RWPE1 (cell line): ENCODE measurements at places on chromosomes 11 and 22.

GRCh38 chr11:71999798-72000197 lies 1.1 kb downstream of the IL18BP start:
- no peak for DNase-seq

- DNase-seq, result no peak
Observed at GRCh38 chr11:26997378-26997777, 3.5 kb downstream of the FIBIN start.

DNA sequence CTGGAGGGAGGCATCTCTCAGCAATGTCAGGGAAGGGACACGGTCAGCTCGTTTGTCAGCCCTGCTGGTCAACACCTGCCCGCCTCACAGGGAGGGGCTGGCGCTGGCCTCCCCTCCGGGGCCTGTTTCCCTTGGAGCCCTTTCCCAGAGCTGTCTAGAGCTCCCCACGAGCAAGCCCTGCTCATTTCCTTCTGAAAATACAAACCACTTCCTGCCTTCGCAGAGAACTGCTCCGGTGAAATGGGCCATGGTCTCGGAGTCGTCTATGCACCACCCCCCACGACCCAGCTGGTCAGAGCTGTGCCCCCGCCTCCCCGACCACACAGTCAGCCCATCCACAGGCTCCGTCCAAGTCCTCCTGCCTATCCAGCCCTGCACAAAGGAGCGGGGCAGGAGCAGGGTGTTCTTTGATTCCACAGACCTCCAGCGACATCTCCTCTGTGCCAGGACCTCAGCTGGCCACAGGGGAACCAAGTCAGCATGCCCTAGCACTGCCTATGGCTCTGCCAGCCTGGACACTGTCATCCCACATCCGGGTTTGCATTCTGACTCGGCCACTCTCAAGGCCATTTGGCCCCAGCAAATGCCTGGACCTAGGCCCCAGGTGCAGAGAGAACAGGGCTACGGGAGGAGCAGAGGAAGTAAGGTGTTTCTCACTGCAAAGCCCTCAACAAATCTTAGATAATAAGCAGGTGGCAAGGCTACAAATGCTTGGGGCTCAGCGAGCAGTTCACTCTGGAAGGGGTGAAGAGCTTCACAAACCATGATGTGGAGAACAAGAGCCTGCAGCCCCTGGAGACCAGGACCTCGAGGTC lies 82.1 kb upstream of the WNT11 start:
- DNase-seq, result no peak

DNA sequence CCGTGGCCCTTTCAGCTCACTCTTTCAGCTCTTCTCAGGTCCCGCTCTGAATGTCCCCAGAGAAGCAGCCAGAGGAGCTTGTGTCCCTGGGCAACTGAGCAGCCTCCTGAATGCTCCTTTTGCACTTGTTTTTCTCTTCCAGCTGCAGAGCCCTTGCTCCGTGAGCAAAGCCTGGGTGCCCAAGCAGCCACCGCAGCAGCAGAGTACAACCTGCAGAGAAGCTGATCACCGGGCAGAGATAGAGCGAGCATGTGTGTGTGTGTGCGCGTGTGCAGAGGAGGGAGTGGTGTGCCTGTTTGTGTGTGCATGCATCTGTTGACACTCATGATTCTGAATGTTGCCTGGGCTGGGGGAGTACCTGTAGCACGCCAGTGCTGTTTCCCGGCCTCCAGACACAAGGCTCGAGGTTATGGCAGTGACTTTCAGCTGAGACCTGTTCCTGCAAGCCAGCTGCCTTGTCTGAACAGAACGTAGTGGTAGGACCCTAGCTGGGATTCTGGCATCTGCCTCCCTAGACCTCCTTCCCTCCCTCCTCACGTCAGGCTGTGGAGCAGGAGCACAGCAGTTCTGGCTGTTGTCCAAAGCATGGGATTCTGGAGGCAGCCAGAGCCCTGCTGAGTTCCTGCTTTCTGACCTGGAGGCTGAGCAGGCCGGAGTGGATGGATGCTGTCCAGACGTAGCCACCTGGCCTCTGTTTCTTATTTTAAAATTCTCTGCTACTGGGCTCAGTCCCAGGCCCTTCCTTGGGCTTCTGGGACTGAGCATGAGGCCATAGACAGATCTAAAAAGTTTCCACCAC lies 4.5 kb upstream of the MAPK8IP1 start:
- DNase-seq, result no peak

DNA sequence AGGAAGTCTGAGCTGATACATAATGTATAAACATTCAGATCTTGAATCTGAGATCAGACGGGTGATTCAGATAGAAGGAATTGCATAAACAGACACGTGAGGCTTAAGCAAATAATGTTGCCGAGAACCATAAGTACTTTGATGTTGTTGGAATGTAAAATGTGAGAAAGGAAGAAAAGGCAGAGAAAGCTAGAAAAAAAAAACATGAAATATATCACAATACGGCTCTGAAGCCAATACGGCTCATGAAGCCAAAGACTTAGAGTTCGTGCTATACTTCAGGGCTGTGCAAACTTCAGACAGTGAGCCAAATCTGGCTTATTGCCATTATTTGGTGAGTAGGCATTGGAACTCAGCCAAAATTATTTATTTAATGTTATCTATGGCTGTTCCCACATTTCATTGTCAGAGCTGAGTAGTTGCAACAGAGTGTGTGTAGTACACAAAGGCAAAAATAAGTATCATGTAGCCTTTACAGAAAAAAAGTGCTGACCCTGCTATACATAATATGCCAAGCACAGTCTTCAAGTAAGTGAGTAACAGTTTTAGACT lies 673.3 kb downstream of the CNTN5 start:
- DNase-seq, result peak; percentile 60

DNA sequence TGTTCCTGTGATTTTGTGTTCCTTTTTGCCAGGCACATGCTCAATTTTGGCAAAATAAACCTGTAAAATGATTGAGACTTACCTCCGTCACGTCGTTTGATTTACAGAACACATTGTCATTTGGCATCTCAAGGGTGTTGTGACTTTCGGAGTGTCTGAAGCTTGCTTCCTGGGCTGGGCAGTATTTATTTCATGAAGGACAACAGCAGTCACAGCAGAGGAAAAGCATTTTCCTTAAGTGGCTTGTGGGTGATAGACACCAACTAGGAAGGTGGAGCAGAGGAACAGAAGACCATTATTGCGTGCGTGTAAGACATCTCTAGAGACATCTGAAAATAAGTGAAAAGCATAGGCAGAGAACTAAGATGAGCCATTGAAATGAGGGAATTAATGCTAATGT lies 80.2 kb downstream of the SLC36A4 start:
- no peak for DNase-seq

- DNase-seq, result peak; percentile 46
Observed at GRCh38 chr11:26578998-26579661, 7.1 kb upstream of the MUC15 start.

- no peak for DNase-seq
Observed at GRCh38 chr22:37659066-37659896, 758 bp downstream of the PDXP start.

DNA sequence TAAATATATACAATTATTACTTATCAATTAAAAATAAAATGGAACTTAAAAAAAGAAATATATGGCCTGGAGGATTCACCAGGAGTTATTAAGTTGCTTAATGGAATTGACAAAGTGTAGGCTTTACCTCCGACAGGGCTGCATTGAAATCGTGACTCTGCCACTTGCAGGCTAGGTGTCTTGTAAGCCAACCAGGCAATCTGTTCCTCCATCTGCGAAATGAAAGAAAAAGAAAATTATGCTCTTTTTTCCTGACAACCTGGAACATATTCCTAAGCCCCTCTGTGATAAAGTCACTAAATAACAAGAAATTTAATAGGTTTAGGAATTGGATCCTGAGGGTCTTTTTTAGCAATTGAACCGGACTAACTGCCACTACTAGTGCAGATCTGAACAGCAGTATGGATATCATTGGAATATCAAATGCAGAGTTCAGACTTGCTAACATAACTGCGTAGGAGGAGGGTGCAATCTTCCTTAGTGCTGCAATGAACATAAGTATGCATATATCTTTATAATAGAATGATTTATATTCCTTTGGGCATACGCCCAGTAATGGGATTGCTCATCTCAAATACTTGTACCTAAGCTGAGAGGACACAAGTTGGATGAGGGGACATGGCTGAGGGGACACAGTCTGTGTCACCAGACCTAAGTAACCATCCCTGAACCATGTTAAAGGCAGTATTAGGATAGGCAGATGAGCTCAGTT lies 42.5 kb upstream of the CEP126 start:
- no peak for DNase-seq

GRCh38 chr11:75387736-75388294 lies 11.5 kb upstream of the RPS3 start:
- DNase-seq, result no peak

DNA sequence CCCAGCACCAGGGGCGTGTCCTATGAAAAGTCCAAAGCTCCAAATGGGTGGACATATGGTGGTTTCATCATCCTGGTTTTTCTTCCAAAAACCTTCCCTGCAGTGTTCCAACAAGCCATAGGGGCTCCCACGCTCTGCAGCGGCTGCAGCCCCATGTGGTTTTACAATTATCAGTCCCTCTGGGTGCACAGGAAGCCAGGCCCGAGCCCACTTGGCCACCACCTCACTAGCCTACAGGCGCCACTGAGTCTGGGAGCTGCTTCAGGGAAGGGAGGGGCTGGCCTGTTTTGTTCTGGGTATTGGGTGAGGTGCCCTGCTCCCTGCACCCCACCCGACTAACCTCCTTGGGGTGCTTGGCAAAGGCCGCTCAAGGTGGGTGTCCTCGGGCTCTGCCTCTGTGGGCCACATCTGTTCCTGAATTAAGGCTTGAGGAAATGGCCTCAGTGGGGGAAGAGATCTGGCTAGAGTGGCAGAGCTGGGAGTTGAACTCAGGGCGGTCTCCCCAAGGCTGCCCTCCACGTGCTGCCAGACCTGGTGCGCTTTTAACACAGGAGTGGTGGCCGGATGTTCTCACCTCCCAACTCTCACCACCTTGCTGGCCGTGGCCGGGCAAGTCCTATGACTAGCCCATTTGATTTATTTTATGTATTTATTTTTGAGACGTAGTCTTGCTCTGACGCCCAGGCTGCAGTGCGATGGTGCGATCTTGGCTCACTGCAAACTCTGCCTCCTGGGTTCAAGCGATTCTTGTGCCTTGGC lies 5.3 kb upstream of the CDC42BPG start:
- no peak for DNase-seq

DNA sequence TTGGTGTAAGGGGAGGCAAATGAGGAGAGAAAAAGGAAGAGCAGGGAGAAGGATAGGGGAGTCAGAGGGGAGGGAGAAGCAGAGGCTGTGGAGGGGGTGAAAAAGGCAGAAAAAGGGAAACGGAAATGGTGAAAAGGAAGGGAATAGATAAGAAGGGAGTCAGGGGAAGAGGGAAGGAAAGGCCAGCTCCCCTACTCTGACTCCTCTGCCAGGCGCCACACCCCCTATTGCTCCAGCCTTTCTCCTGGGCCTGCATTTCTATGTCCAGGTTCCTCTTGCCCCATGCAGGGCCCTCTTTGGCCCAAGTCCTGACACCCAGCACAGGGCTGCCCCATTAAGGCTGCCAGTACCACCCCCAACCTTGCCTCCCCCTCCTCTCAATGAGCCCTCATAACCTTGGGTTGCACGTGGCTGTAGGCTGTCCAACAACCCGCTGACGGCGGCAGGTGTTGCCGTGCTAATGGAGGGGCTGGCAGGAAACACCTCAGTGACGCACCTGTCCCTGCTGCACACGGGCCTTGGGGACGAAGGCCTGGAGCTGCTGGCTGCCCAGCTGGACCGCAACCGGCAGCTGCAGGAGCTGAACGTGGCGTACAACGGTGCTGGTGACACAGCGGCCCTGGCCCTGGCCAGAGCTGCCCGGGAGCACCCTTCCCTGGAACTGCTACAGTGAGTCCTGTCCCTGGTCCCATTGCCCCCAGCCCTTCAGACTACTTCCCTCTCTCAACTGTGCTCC lies 3.4 kb upstream of the NHERF4 start:
- DNase-seq, result no peak

GRCh38 chr11:34337016-34337415 lies 20.8 kb downstream of the ABTB2 start:
- no peak for DNase-seq

DNA sequence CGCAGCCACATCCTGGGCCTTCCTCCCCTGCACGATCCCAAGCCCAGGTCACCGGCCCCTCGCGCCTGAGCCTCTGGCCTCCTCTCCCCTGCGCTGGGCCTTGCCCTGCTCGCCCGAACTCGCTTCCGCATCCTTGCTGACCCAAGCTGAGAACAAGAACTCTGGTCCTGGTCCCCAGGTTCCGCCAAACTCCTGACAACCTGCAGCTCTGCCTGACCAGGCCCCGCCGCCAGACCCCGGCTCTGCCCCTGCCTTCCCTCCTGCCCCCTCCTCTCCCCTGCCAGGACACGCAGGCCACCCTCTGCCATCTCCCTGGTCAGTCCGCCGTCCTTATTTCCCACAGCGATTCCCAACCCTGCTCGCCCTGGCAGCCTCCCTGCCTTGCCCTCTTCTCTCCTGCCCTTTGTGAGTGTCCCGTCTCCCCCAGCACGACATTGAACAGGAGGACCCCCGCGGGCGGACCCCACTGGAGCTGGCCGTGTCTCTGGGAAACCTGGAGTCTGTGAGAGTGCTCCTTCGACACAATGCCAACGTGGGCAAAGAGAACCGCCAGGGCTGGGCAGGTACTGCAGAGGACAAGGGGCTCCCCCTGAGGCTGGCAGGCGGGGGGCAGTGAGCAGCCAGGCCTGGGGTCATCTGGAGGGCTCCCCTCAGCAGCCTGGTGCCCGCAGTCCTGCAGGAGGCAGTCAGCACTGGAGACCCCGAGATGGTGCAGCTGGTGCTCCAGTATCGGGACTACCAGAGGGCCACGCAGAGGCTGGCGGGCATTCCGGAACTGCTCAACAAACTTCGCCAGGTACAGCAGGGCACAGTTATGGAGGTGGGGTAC lies 762 bp downstream of the ANKRD13D start:
- DNase-seq, result no peak

DNA sequence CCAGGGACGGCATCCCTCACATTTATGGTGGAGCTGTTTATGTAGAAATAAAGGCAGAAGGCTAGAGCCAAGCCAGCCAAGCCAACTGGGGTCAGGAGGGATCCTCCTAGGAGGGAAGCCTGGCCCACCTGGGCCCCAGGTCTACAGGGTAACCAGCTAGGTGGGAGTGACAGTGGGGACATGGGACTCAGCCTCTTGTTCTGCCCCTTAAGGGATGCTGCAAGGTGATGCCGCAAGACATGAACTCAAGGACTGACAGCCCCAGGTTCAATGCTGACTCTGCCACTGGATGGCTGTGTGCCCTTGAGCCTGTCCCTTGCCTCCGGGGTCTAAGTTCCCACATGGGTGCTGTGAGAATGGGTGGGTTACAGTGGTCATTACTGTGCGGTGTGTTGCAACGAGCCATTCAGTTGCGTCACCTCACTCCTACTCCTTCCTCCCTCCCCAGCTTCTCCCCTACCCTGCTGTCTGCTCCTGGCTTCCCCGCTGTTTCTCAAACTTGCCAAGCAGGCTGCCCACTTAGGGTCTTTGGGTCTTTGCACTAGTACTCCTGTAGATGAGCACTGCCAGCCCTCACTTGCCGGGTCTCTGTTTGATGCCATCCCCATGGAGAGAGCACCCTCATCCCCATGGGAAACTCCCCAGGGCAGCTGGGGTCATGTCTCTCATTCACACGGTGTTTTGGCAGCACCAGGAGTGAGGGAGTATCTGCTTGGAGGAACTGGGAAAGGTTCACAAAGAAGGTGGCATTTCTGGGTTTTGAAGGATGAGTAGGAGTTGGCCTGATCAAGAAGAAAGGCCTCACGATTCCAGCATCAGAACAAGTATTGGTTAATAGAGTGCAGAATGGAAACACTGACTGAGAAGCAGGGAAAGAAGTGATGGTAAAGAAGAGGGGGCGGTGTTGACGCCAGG lies 43.0 kb upstream of the RTL6 start:
- DNase-seq, result no peak

- peak; percentile 2 for DNase-seq
Observed at GRCh38 chr11:89667001-89667400, 43.1 kb upstream of the TRIM77 start.
